T-helper 2 cell (primary cell): ENCODE measurements at places on chromosomes 2 and 18.

DNA sequence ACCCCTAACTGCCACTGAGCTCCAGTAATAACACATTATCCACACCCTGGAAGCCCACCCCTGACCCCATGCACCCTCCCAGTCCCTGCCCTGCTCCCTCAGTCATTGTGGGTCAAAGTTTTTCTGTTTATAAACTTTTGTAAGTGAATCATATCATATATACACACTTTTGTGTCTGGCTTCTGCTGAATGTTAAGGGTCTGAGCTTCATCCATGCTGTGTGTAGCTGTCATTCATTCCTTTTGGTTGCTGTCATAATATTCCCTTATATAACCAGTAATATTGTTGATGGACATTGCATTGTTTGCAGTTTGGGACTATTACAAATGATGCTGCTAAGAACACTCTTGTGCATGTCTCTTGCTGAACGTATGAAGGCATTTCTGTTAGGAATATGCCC, 14.5 kb downstream of the CNNM4 start:
- no peak for DNase-seq

DNA sequence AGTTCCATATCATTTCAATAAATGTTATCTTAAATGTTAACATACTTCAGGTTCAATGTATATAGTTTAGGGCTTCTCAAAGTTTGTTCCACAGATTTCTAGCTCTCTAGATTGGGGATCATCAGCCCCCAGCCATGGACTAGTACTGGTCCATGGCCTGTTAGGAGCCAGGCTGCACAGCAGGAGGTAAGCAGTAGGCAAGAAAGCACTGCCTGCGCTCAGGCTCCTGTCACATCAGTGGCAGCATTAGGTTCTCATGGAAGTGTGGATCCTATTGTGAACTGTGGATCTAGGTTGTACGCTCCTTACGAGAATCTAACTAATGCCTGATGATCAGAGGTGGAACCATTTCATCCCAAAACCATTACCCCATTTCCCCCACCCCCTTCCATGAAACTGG, 531.1 kb downstream of the PARD3B start:
- DNase-seq = no peak

GRCh38 chr18:62519684-62520083, 3.1 kb upstream of the ZCCHC2 start:
- DNase-seq = no peak

DNA sequence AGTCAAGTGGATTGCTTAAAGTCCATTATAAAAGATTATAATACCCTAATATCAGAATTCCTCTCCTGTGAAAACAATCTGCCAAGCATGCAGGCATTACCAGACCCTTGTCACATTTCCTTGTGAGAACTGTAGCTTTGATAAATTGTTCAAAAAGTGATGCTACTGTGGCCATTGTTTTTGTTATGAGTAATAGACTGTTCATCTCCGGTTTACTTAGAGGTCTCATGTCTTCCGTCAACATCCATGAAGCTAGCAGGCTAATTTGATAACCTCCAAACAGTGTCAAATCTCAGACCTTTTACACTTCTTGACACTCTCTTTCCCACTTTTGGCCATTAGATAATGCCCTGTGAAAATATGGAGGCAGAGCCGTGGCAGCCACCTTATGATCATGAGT, 342.7 kb downstream of the CPS1 start:
- DNase-seq = no peak

GRCh38 chr18:23578891-23579653, 7.2 kb downstream of the NPC1 start:
- no peak for DNase-seq
